ENCODE measurements at places on chromosomes 1 and 21.

GRCh38 chr1:202349206-202349928 is 868 bp downstream of the PPP1R12B start:
- peak overlapping the region; percentile 63 for H3K27ac ChIP-seq
- no peaks in the 10 kb centered on the region for H3K27me3 ChIP-seq
- H3K36me3 ChIP-seq, result no peaks in the 10 kb centered on the region

- no peaks in the 10 kb centered on the region for H3K36me3 ChIP-seq
- H3K27me3 ChIP-seq, result peaks cover 2% of the 10 kb centered on the region
- no peak overlapping the region for H3K4me3 ChIP-seq
- no peaks in the 10 kb centered on the region for H3K4me1 ChIP-seq
Observed at GRCh38 chr1:197067457-197067818, 378 bp upstream of the F13B start.

DNA sequence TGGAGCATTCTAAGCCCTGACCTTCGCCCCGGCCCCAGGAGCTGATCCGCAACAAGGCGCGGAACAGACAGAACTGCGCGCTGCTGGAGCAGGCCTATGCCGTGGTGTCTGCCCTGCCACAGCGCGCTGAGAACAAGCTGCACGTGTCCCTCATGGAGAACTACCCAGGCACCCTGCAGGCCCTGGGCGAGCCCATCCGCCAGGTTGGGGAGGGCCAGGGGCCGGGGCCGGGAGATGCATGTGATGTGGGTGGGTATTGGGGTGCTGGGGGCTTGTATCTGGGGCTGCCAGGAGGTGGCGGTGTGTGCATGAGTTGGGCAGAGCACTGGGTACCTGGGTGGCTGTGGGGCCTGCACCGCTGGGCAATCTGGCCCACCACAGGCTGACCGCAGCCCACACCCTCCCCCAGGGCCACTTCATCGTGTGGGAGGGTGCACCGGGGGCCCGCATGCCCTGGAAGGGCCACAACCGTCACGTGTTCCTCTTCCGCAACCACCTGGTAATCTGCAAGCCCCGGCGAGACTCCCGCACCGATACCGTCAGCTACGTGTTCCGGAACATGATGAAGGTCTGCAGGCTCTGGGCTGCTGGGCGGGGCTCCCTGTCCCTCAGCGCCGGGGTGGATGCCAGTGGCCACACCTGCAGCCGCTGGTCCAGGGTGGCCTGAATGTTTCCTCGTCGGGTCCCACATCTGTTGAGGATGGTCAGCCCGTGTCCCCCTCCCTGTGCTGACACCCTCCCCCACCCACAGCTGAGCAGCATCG is 65.8 kb downstream of the TRIM11 start:
- peaks cover 19% of the 10 kb centered on the region for H3K36me3 ChIP-seq
- no peak overlapping the region for H3K4me3 ChIP-seq
- DNase-seq, result peak; percentile 26
- H3K27ac ChIP-seq, result no peak overlapping the region
- no peaks in the 10 kb centered on the region for H3K4me1 ChIP-seq

DNA sequence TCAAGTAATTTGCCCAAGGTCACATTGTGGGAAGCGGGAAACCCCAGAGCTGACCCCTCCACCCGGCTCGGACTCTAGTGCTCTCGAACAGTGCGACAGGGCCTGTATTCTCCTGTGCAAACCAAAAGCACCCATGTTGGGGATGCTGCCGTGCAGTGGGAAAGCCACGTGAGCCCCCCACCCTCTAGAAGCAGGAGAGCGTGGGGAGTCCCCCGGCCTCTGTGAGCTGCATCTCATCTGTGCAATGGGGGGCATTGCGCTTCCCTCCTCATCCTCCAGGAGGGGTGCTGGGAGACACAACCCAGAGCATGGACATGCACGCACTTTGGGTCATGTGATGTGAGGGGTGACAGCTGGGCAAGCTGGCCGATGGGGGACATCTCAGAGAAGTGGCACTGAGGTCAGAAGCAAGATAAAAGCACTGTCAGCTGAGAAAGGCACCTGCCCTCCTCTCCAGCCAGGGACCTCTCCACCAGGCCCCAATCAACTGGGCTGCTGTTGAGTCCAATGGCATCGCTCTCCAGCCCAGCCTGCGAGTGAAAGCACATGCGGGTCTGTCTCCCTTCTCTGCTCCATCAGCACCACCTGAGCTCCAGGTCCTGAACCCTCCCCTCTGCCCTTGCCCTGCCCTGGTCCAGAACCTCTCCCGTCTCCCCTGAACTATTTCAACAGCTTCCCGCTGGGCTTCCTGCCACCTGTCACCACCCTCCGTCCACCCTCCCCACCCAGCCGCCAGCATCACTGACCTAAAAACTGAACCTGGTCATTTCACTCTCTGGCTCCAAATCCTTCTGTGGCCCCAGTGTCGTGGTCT is 76.4 kb upstream of the IFFO2 start:
- no peaks in the 10 kb centered on the region for H3K36me3 ChIP-seq
- peaks cover 2% of the 10 kb centered on the region for H3K4me1 ChIP-seq
- DNase-seq, result no peak
- H3K27ac ChIP-seq, result no peak overlapping the region
- H3K27me3 ChIP-seq, result no peaks in the 10 kb centered on the region

DNA sequence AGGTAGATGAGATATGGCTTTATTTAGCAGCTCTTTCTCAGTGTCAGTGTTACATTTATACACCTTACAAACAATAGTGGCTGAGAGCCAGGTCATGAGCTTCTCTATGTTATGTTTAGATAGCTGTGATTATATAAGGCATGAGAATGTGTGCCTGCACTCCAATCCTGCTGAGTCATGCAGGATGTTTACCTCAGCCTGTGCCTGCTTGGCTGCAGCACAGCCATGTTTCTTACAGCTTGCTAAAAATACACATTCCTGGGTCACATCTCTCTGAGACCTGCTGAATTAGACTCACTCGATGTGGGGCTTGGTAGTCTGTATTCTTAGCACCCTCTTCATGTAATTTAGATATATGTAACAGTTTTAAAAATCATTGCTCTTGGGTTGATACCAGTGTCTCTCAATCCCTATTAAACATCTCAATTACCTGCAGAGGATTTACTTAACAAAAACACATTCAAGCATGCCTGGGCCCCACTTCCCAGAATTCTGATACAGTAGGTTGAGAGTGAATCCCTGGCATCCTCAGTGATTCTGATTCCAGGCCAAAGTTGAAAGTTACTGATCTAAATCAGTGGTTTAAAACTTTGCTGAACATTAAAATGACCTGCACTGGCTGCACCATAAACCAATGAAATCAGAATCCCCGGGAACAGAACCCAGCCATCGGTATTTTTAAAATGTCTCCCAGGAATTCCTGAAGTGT is 107.5 kb downstream of the GDAP2 start:
- H3K27me3 ChIP-seq, result peaks cover 11% of the 10 kb centered on the region
- no peak for DNase-seq
- H3K36me3 ChIP-seq, result no peaks in the 10 kb centered on the region

GRCh38 chr1:67556297-67556900 is 126.2 kb upstream of the SERBP1 start:
- no peaks in the 10 kb centered on the region for H3K36me3 ChIP-seq
- H3K27me3 ChIP-seq, result peaks cover 15% of the 10 kb centered on the region
- no peak overlapping the region for H3K27ac ChIP-seq
- no peak for DNase-seq

- peak within 1 kb of the TSS; percentile 65 for H3K27ac ChIP-seq
- no peaks in the 10 kb centered on the region for H3K27me3 ChIP-seq
- no peaks in the 10 kb centered on the region for H3K36me3 ChIP-seq
- peak; percentile 82 for DNase-seq
- H3K4me3 ChIP-seq, result peak within 1 kb of the TSS; percentile 79
Observed at GRCh38 chr1:43991476-43992231, at the start of gene CCDC24. CCDC24 (plus strand) TSS chr1:43991599; CDS start chr1:43991879, 280 bp downstream.

DNA sequence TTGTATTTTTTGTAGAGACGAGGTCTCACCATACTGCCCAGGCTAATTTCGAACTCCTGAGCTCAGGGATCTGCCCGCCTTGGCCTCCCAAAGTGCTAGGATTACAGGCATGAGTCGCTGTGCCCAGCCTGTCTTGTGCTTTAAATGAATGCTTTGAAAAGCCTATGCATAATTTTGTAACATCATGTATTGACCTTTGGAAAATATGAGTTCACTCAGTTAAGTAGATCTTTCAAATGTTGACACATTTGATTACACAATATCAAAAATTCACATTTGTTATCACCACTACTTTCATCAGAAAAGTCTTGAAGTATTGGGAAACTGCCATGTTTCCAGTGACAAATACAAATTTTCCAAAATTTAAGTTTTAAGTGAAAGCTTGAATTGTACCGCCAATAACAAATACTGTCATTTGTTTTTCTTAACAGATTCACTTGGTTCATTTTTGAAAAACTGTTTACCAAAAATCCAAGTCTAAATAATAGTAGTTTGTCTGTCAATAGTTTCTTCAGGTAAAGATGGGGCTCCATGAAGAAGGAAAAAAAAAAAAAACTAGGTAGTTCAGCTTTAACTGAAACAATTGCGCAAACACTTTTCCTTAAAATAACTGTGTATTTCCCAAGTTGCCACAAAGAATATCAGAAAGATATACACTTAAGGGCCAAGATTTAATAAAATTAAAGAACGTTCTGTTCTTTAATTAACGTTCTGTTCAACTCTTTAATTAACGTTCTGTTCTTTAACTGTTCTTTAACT is 233.2 kb upstream of the NR5A2 start:
- DNase-seq, result no peak
- H3K27ac ChIP-seq, result no peak overlapping the region
- no peaks in the 10 kb centered on the region for H3K36me3 ChIP-seq
- H3K27me3 ChIP-seq, result no peaks in the 10 kb centered on the region
- H3K4me3 ChIP-seq, result no peak overlapping the region
- no peaks in the 10 kb centered on the region for H3K4me1 ChIP-seq

DNA sequence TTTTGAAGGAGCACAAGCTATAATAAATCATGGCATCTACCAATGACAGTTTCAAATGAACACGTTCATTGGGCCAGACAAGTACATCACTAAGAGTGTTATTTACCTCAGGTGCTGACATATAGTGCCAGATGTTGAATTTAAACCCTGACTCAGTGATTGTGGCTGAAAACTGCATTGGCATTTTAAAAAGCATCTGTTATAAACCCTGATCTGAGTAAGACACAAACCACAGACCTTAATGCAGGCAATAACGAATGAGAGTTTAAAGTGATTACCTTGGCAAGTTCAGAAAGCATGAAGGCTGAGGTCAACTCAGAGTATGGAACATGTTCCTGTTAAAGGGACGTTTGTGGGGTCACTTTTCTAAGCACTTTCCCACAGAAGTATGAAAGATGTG is 865.1 kb upstream of the TMPRSS15 start:
- no peak overlapping the region for H3K27ac ChIP-seq
- no peak for DNase-seq
- no peaks in the 10 kb centered on the region for H3K36me3 ChIP-seq
- H3K4me1 ChIP-seq, result no peaks in the 10 kb centered on the region

GRCh38 chr1:1037366-1038327 is 17.7 kb downstream of the AGRN start:
- H3K4me1 ChIP-seq, result peaks cover 16% of the 10 kb centered on the region
- no peak overlapping the region for H3K4me3 ChIP-seq
- no peak for DNase-seq
- H3K27ac ChIP-seq, result no peak overlapping the region

- no peak overlapping the region for H3K4me3 ChIP-seq
- no peaks in the 10 kb centered on the region for H3K4me1 ChIP-seq
- H3K27ac ChIP-seq, result no peak overlapping the region
- DNase-seq, result no peak
- no peaks in the 10 kb centered on the region for H3K36me3 ChIP-seq
- peaks cover 12% of the 10 kb centered on the region for H3K27me3 ChIP-seq
Observed at GRCh38 chr1:47487850-47488450, 50.1 kb downstream of the FOXD2 start.

DNA sequence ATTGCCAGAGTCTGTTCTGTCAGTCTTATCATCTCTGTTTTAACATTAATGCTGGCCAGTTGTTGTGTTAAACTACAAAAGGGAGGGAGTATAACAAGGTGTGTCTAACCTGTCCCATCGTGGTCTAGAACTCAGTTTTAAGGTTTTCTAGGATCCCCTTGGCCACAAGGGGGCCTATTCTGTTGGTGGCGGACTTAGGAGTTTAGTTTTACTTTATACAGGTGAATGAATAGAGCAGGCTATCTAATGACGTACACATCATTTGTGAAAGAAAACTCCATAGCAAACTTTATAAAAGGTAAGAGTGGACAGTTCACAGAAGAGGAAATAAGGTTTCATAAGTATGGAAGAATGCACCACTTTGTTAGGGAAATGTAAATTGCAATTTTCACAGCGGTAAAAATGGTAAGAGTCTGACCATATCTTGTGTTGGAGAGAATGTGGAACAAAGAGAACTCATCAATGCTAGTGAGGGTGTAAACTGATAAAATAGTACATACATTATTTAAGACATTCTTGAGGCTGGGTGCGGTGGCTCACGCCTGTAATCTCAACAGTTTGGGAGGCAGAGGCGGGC is 2.5 kb upstream of the ATF6 start:
- H3K36me3 ChIP-seq, result peaks cover 12% of the 10 kb centered on the region
- H3K27ac ChIP-seq, result peak overlapping the region; percentile 81
- peak; percentile 65 for DNase-seq
- H3K4me3 ChIP-seq, result peak overlapping the region; percentile 44

GRCh38 chr1:183291802-183292514 is 105.9 kb downstream of the LAMC2 start:
- no peaks in the 10 kb centered on the region for H3K4me1 ChIP-seq
- H3K36me3 ChIP-seq, result no peaks in the 10 kb centered on the region
- no peak overlapping the region for H3K27ac ChIP-seq
- DNase-seq, result no peak

- no peak overlapping the region for H3K4me3 ChIP-seq
- H3K27me3 ChIP-seq, result peaks cover 33% of the 10 kb centered on the region
- no peak overlapping the region for H3K27ac ChIP-seq
- DNase-seq, result no peak
Observed at GRCh38 chr1:29779146-29779545, 542.8 kb downstream of the PTPRU start.

GRCh38 chr1:51863384-51863783 is 15.1 kb downstream of the NRDC start:
- no peak overlapping the region for H3K4me3 ChIP-seq
- peaks cover 50% of the 10 kb centered on the region for H3K4me1 ChIP-seq

GRCh38 chr1:154176337-154176736 is 15.6 kb downstream of the TPM3 start:
- no peaks in the 10 kb centered on the region for H3K27me3 ChIP-seq
- peak overlapping the region; percentile 78 for H3K27ac ChIP-seq
- DNase-seq, result no peak
- H3K4me3 ChIP-seq, result no peak overlapping the region
- peaks cover 73% of the 10 kb centered on the region for H3K36me3 ChIP-seq

GRCh38 chr1:243246916-243247315 is 8.2 kb downstream of the CEP170 start:
- H3K4me1 ChIP-seq, result peaks cover 32% of the 10 kb centered on the region
- H3K27me3 ChIP-seq, result no peaks in the 10 kb centered on the region
- H3K36me3 ChIP-seq, result peaks cover 17% of the 10 kb centered on the region
- no peak overlapping the region for H3K27ac ChIP-seq
- DNase-seq, result no peak

Measured in activated CD4-positive, alpha-beta T cell treated with anti-CD3 and anti-CD28 coated beads for 36 hours (primary cell).